ENCODE measurements at places on chromosomes 5 and 9.

GRCh38 chr9:129610473-129611306, 10.2 kb downstream of the C9orf50 start:
- peak; percentile 94 for DNase-seq

DNA sequence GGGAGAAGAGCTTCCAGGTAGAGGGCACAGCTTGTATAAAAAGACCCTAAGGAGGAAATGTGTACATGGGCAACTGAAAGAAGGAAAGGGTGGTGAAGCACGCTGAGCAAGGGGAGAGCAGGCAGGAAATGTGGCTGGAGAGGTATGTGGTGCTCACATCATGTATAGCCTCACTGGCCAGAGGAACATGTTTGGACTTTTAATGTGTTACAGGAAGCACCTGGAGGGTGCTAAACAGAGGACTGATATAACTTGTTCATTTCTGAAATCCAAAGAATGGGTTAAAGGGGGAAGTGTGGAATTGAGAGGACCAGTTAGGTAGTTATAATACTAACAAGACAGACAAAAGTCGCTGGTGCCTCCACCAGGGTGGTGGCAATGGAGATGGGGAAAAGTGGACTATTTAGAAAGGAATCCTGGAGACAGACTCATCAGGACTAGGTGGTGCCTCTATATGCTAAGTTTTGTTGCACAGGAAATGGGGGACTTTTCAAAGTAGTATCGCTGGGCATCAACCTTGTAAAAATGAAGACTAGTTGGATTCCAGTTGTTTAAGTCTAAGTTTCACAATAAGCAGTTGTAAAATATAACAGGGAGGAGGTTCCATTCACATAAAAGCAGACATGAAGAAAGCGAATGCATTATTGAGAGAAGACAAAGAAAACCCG, 63.1 kb upstream of the CD180 start:
- DNase-seq = no peak

GRCh38 chr9:73137914-73138313, 13.8 kb upstream of the ANXA1 start:
- no peak for DNase-seq

GRCh38 chr5:132483661-132484390, 6.7 kb downstream of the IRF1 start:
- peak; percentile 44 for DNase-seq

DNA sequence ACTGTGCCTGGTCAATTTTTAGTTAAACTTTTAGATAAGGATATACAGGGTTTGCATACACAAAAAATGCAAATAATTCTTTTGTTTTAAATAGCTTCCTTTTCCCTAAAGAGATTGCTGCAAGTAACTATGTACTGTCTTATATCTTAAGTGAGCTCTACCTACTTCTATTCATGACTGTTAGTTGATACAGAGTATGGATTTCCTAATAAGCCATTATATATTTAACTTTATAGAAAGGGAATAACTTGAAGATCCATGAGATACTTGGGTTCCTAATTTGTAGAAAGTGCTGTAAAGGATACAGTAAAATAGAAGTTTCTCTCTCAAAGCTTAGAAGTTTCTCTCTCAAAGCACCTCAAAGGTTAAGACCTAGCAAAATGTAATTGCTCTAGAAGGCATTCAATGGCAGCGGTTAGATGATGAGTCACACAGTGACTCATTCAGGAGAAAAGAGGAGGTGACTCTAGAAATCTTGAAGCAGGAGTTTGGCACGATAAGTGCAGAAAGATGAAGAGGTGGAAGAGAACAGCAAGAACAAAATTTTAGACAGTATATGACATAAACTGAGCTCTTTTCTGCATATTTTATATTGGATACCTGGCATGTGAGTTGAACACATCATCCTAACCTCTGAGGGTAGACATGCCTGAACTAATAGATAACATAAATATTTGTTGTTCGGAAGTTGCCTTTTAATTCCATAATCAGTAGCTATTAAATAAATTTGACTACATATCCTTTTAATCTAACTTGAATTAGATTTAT, 5.5 kb upstream of the DNAJC21 start:
- DNase-seq = no peak

GRCh38 chr9:10566848-10567247, 46.0 kb downstream of the PTPRD start:
- no peak for DNase-seq

GRCh38 chr9:36862206-36863145, 171.6 kb downstream of the PAX5 start:
- DNase-seq = peak; percentile 38

DNA sequence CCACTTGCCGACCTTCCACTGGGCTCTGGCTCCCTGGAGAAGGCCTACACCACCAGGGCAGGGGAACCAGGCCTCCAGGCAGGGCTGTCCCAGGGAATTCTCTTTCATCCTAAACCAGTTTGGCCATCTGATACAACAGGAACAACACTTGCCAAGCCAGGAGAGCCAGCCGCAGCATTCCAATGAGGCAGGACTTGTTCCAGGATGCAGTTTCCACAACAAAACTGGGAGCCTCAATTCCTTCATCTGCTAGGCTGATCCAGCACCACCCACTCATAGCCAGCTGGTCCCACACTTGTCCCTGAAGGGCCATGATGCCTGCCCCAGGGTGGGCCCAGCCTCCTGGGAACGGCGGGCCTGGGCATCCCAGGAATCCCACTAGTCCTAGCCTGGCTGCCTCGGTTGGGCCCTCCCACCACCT, 26.0 kb downstream of the BICD2 start:
- DNase-seq = no peak

GRCh38 chr5:94407023-94407422, 211.4 kb downstream of the KIAA0825 start:
- no peak for DNase-seq

GRCh38 chr5:69491027-69491426, 1.6 kb upstream of the OCLN start:
- DNase-seq = no peak

DNA sequence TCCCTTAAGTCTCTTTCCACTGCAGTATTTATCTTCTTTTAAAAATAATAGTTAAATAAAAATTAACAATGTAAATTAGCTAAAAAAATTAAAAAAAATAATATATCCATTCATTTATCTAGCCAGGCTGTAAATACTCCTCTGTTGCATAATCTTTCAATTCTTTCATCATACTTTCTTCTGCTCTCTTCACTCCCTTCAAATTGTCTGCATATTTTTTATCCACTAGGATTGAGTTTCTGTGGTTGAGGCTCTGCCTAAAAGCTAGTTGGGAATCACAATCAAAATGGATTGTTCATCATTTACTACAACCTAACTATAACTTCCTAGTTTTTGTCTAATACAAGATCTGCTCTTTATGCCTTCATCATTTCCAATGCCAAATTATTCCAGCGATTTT, 182.2 kb downstream of the PDE4D start:
- no peak for DNase-seq

DNA sequence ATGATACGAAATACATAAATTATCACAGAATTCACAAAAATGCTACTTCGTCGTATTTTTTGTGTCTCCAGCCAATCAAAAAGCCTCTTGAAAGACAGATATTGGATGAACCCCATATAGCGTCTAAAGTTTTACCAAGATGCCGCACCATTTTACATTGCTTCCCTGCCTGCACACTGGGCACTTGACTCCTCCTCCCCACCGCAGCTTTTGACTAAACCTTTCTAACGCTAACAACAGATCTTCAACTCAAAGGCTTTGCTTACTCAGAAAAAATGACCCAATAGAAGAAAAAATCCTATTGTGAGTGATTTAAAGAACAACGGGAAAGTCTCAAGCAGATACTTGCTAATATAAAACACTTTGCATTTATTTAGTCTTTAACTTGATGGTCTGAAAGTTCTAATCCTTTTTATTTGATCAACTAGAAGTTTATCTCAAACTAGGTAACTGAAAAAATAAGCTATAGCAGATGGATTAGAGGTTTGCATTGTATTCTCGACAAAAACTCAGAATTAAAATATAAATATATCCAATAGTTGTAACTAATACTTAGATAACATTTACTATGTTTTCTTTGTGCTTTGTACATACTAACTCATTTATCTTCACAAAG, 609.1 kb upstream of the DMAC1 start:
- DNase-seq = no peak

DNA sequence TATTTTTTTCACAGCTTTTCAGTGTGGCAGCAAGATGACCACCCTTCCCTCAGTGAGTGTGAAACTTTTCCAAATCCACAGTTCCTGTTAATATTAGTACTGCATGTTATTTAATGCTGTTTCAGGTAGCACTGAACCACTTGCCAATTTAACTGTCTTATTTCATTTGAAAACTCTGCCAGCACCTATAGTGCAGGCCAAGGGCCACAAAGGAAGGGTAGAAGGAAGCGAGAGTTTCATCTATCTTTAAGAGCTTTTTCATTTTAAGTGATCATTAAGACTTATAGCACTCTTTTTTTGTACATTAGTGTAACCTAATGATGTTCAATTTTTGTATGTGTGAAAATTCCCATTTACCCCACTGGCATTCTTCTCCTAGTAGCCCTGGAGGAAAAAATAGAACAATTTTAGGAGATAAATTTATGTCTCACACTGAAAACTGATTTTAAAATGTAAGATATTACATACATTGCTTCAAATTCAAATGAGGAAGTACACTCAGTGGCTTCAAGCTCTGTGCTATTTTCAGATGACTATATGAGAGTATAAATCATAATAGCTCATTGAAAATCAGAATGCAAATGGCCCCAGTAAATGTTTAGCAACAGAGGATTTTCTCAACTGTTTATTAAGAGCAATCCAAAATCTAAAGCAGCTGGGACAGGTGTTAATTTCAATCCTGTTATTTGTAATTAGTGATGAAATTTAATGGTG, 820.5 kb downstream of the PTPRD start:
- DNase-seq = no peak

DNA sequence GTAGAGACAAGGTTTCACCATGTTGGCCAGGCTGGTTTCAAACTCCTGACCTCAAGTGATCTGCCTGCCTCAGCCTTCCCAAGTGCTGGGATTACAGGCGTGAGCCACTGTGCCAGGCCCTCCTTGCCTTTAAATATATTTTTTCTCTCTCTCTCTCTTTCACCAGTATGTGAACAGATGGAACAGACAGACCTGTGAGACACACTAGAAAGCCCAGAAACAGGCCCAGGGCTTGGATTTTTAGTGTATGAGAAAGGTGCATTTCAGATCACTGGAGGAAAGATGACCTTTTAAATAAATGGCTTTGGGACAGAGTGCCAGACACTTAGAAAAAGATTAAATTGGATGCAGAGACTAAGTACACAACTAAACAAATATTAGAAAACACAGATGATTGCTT, 3.1 kb downstream of the RASGEF1C start:
- no peak for DNase-seq

GRCh38 chr9:13614060-13614459, 334.6 kb upstream of the MPDZ start:
- DNase-seq = no peak

DNA sequence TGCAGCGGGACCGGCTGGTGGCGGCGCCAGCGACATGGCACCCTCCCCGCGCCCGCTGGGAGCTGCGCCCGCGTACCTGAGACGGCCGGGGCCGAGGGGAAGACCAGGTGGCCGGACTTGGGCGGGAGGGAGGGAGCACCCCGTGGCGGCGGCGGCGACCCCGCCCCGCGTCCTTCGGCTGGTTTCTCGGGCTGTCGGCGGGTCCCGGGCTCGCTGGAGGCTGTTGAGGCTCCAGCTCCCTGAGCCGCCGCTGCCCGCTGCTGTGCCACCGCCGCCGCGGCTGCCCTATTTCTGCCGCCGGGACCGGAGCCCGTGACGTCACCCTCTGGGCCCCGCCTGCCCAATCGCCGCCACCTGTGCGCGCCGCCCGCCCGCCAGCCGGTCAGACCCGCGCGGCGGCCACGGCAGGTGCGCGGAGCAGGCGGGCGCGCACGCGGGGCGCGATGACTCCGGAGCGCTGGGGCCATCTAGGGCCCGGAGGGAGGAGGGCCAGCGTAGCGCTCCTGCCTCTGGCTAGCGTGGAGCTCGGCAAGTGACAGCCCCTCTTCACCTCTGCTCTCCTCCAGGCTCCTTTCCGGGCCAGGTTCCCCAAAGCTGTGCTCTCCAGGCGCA, at the start of gene FSTL4:
Gene FSTL4, minus strand, starts transcription at position 293 of the 612 bp plus-strand sequence.
- DNase-seq = no peak

DNA sequence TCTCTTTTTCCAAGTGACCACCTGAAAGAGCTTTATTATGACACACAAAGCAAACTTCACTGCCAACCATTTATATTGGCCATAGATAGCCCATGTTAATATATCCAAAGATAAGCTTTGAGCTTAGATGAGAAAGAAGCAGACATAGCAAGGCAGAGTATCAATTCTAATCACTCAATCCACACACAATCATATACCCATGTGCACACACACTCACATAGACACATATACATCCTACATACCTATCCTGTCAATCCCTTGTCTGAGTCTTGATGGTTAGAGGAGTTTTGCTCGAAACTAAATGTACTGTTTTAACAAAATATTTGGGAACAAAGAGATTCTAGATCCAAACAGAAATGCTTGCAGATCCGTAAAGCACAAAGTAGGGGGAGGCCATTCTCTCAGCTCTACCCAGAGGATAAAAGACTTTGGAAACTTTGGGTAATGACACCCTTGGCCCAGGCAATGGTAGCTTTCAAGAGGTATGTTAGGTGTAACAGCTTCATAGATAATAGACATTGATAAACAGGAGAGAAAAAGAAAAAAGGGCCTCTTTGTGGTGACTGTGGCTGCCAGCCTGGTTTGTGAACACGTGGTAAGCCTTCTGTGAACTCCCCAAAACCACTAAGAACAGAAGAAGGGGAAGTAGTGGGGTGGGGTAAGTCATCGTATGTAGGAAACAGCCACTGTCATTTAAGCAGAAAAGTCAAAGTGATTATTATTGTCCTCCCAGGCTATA, 121.6 kb downstream of the TLR4 start:
- DNase-seq = no peak

DNA sequence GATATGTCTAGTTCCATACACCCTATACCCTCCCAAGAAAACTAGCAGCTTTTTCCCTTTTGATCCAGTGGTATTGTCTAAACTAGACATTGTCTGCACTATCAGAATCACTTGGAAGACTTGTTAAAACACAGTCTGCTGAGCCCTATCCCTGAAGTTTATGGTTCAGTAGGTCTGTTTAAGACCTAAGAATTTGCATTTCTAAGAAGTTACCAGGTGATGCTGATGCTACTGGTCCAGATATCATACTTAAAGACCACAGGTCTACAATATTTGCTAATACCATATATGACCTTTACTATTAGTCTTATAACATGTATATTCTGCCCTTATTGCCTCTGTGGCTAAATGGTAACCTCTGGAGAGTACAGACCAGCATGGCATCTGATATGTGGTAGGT, 23.3 kb downstream of the SKIC3 start:
- no peak for DNase-seq

Measured in aorta (tissue), 5 donors.